Stimulated activated CD4-positive, alpha-beta T cell treated with anti-CD3 and anti-CD28 coated beads, Interleukin-4, amount 100 ng/mL, for 48 hours (primary cell): ENCODE measurements at places on chromosomes 5 and 9.
A peak's percentile ranks its signal among the peaks of the same experiment; 100 is the strongest.

DNA sequence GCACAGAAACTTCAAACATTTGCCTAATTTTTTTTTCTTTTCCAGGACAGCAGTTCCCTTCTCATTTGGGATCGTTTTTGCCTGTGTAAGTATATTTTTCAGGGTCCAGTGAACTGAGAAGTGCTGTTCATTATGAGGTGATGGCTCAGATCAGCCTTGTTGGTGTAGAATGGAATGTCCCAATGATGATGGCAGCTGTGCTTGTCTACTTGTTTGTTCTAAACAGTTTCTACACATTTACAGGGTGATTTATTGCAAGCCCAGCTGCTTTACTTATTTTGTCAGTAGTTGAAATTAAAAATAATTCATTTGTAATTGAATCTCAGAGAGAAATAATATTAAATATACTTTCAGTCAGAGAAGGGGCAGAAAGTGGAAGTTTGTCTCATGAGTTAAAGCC, 337.6 kb upstream of the SEMA6A start:
- DNase-seq = no peak

DNA sequence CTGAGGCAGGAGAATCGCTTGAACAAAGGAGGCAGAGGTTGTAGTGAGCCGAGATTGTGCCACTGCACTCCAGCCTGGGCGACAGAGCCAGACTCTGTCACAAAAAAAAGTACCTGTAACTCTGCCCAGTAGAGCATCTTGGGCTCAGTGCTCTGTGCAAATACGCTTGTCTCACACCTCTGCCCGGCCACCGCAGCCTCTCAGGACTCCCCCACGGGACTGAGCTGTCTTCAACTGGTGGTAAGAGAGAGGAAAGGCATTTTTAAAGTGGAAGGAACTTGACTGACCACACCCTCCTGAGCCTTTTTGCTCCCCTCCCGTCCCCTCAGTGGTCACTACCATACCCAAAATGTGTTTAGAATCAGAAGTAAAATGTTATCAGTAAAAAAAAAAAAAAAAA, 174.3 kb upstream of the PIK3R1 start:
- no peak for DNase-seq

GRCh38 chr5:80414113-80414512, 6.2 kb downstream of the ZFYVE16 start:
- DNase-seq = no peak

DNA sequence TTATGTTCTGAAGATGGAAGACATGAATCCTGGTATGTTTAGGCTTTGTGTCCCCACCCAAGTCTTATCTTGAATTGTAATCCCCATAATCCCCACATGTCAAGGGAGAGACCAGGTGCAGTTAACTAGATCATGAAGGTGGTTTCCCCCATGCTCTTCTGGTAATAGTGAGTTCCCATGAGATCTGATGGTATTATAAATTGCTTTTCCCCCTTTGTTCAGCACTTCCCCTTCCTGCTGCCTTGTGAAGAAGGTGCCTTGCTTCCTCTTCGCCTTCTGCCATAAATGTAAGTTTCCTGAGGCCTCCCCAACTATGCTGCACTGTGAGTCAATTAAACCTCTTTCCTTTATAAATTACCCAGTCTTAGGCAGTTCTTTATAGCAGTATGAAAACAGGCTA, 229.0 kb downstream of the ARL15 start:
- no peak for DNase-seq

DNA sequence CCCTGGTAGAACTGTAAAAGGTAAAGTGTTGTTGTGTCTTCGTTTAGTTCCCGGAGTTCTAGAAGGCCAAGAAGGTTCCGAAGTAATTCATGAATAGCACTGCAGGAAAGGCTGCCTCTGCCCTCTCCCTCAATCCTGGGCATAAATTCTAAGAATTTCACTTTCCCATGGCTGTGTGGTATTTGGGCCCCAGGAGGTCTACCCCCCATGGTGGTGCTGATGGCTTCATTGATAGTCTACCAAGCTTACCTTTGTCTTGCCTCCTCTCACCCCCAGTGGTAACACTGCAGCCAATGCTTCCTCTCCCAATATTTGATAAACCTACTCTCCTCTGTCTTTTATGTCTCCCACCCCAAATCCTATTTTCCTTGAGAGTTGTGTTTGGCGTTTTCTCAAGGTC, 39.5 kb downstream of the ADAMTS16 start:
- no peak for DNase-seq

DNA sequence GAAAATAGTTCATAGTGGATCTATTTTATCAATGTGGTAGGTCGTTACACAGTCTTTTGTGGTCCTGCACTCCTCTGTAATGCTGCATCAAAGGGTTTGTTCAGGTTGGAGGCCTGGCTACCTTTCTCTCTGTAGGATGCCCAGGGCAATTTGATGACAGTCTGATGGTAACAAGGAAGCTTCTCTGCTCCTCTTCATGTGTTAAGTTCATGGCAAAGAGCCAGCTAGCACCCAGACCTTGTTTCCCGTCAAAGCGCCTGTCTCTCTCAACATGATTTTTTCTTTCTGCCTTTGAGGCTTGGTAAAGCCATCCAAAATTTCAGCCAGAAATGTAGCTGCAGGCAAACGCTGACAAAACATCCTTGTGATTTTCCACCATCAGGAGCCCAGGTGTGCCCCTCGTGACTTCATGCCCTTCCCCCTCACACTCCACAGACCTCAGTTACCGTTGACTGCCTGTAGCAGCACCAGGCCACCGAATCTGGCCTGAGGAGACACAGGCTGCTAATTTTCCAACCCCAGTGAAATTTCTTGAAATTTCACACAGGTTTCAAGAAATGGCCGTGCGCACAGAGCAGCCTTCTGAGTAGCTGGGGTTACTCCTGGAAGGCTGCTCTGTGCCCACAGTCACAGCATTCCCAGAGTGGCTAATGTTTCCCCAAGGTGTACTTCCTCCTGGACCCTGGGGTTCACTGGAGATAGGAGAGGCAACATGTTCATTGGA, 292.7 kb downstream of the CWC27 start:
- no peak for DNase-seq

- no peak for DNase-seq
These were observed 165.2 kb downstream of the SLC25A46 start for GRCh38 chr5:110903966-110904365.

DNA sequence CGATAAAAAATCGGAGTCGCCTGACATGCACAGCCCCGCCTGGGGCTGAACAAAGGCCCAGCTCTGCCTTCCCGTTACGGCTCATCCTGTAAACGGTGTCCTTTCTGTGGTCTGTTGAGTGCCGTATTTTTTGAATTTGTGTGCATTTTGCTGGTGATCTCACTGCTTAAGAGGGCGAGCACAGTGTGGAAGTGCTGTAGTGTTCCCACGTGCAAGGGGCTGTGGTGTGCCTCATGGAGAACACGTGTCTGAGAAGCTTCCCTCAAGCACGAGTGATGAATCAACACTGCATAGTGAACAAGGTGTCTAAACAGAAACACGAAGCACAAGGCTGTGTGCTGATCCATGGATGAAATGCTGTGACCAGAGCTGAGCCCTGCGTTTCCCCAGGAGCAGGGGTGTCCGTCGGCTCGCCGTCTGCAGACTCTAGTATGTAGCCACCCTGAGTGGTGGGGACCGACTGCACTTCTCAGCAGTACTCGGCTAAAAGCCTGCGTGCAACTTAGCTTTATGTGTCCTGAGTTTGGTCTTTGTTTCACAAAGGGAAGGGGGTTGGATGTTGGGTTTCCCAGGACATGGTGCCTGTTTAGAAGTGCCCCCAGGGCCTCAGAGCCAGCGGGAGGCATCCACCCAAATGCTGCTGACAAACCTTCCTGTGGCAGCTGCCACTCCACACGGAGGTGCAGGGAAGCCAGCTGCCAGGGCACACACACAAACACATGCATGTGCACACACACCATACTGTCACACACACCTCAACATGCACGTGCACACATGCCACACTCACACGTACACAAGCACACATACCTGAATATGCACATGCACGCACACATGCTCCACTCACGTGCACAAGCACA, 77.2 kb upstream of the IRX4 start:
- no peak for DNase-seq

DNA sequence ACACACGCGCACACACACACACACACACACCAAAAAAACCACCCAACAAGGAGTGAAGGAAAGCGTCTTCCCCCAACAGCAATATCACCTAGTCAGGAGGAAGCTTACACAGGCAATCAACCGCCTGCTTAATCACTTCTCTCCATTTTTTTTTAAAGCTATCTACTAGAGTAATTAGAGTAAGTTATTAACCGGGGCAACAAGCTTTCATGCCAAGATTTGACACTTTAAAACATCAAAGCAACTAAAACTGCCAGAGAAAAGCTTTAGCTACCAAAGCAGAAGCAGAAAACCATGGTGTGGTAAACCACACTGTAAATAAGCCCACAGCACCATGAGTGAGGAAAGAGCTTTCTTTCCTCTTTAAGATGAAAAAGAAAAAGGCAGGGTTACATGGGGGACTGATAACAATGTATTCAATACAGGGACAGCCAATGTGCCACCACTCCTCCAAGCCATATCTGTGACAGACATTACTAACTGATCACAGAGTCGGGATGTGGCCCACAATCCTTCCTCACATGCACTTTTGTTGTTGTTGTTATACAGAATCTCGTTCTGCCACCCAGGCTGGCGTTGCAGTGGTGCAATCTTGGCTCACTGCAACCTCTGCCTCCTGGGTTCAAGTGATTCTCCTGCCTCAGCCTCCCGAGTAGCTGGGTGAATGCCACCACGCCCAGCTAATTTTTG, 282.1 kb downstream of the CRB2 start:
- DNase-seq = peak; percentile 4

DNA sequence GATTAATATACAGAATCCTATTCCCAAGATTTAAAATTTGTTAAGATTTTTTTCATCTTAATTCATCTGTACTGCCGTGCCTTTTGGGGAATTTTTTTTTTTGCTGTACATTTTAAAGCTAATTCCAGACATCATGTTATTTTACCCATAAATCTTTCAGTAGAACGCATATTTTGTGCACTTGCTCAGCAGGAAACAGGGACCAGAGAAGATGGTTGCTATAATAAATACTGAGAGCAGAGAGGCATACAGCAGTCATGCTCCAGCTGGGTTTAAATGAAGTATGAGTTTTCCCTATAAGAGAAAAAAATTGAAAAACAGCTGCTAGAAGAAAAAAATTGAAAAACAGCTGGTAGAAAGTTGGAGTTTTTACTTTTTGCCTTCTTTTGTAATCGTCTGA, 196.9 kb upstream of the PUM3 start:
- DNase-seq = no peak

GRCh38 chr9:20135119-20135697, 346.4 kb upstream of the SLC24A2 start:
- no peak for DNase-seq

- no peak for DNase-seq
These were observed 43.0 kb downstream of the LRSAM1 start for GRCh38 chr9:127494304-127494702.

DNA sequence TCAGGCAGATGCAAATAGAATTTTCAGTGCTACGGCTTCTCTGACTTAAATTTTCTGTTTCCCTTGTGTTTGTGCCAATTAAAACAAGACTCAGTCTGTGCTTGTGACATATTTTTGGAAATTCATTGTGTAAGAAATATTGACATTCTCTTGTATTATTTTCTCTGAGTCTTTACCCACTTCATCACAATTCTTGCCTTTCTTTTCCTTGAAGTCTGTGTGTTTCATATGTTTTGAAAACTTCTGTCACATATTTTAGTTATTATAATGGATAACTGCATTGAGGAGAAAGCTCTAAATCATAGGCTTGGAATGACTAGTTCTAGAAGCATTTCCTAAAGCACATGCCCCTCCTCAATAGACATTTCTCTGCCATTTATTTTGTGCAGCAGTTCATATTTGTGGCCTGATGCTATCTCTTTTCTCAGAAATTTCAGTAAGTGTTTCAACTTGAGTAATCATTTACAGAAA, 206.6 kb downstream of the PALM2AKAP2 start:
- no peak for DNase-seq

GRCh38 chr9:121779381-121780117, 128.1 kb downstream of the DAB2IP start:
- no peak for DNase-seq

GRCh38 chr5:176724472-176724871, 77.2 kb downstream of the TSPAN17 start:
- DNase-seq = no peak

DNA sequence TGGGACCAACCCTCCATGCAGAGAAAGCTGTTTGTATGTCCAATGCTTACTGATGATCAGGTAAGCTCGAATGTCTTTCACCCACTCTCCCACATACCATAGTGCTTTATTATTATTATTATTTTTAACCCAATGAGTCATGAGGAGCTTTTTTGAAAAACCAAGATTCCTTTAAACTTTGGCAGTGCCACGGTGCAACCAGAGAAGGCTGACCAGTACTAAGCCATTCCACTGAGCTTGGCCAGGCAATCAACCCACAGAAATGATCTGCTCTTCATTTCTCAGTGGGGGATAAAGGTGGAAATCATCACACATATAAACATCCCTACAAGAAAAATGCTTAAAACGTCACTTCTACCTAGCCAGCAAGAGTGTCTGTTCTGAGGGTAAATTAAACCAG, 35.5 kb downstream of the JAKMIP2 start:
- no peak for DNase-seq

DNA sequence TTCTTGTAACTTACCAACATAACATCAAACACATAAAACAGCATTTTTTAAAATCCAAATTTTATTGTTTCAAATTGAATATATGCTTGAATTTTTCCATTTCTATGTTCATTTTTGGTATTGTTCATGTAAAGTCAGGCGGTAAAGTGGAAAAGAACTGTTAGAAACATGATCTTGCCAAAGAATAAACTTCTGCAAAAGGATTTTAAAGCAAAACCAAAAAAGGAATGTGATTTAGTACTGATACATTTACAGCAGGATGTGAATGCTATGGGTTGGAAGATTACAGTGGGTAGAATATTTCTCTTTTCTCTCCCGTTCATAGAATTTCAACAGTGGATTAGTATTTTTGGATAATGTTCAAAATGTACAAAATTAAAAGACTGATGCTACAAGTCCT, 277.2 kb upstream of the MPDZ start:
- DNase-seq = no peak

DNA sequence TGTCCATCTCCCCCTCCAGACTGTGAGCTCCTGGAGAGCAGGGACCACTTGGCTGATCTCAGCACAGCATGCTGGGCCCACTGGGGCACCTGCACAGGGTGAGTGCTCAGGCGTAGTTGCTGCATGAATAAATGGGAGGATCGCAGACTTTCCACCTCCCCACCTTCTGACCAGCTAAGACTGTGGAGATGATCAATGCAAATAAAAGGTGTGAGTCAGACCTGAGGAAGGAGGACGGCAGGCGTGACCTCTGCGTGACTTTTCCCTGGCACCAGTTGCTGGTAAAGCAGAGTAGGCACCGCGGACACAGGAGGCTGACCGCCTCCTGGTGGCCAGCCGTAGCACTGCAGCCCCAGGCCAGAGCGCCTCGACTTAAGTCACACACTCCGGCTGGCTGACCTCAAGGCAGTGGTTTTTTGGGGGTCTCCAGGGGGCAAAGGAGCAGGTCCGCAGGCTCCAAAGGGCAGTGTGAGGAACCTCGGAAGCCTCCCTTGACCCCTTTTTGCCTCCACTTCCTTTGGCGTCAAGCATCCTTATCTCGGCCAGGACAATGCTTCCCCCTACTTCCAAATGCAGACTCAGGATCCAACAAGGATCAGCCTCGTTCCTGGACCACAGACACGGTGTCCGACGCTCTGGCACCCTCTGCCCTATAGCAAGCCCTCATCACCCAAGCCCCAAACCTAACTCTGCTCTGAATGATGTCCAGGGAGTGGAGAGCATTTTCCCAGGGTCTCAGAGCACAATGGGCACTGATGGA, 12.7 kb upstream of the TDRD7 start:
- peak; percentile 66 for DNase-seq

GRCh38 chr5:68548959-68549676, 333.6 kb downstream of the PIK3R1 start:
- no peak for DNase-seq
